ENCODE measurements at places on chromosomes 2 and 18. TPM values are rescaled to one million over a fixed set of nuclear protein-coding genes. Genes with fewer than 3 reads are reported as not detected.

TBR1 gene
- 0.14 TPM for total RNA-seq

ST6GAL2 gene
- not detected for total RNA-seq

RNF125 gene
- total RNA-seq: 12.0 TPM

MAP4K4 gene
- total RNA-seq: 94.3 TPM

COLEC12 gene
- not detected for total RNA-seq

UGT1A6 gene
- total RNA-seq: not detected

CHRNG gene
- not detected for total RNA-seq

TMEM200C gene
- total RNA-seq: not detected

ANO7 gene
- total RNA-seq: 5.3 TPM

GRB14 gene
- not detected for total RNA-seq

MYO1B gene
- total RNA-seq: 42.5 TPM

NT5DC4 gene
- total RNA-seq: not detected

CPO gene
- not detected for total RNA-seq

GAD1 gene
- total RNA-seq: 3.1 TPM

DAPL1 gene
- total RNA-seq: not detected

IMPA2 gene
- 21.9 TPM for total RNA-seq

LMAN2L gene
- 6.3 TPM for total RNA-seq

ABCB11 gene
- total RNA-seq: not detected

CDH19 gene
- total RNA-seq: not detected

PLGLB1 gene
- 2.3 TPM for total RNA-seq

KCNG2 gene
- total RNA-seq: not detected

ADCY3 gene
- 15.8 TPM for total RNA-seq

C2orf78 gene
- not detected for total RNA-seq

PTPRN gene
- 0.09 TPM for total RNA-seq

DNAH6 gene
- total RNA-seq: 0.20 TPM

C2orf66 gene
- total RNA-seq: 0.53 TPM

MEP1B gene
- total RNA-seq: 0.35 TPM

CD8A gene
- total RNA-seq: 0.31 TPM

C2orf80 gene
- total RNA-seq: not detected

PDE11A gene
- total RNA-seq: not detected

OSR1 gene
- total RNA-seq: not detected

STARD6 gene
- total RNA-seq: not detected

DSG2 gene
- 0.23 TPM for total RNA-seq

SPIRE1 gene
- 2.3 TPM for total RNA-seq

CYB5A gene
- 44.5 TPM for total RNA-seq

UGT1A5 gene
- total RNA-seq: not detected

UNC50 gene
- total RNA-seq: 23.8 TPM

ABCG8 gene
- total RNA-seq: not detected

SPATA3 gene
- 0.84 TPM for total RNA-seq

IRS1 gene
- total RNA-seq: 2.7 TPM

CYTIP gene
- total RNA-seq: 596 TPM

SLC14A1 gene
- 0.54 TPM for total RNA-seq

GAREM2 gene
- total RNA-seq: 10.4 TPM

RFX8 gene
- total RNA-seq: 1.9 TPM

ASPRV1 gene
- total RNA-seq: 1.5 TPM

SCG2 gene
- total RNA-seq: not detected

C2orf81 gene
- total RNA-seq: 2.1 TPM

MREG gene
- 4.9 TPM for total RNA-seq

STPG4 gene
- 0.55 TPM for total RNA-seq

Data from activated naive CD4-positive, alpha-beta T cell treated with anti-CD3 and anti-CD28 coated beads, Interleukin-2, amount 50 U/mL, for 72 hours (primary cell).